ENCODE measurements at places on chromosomes 13 and 19.

DNA sequence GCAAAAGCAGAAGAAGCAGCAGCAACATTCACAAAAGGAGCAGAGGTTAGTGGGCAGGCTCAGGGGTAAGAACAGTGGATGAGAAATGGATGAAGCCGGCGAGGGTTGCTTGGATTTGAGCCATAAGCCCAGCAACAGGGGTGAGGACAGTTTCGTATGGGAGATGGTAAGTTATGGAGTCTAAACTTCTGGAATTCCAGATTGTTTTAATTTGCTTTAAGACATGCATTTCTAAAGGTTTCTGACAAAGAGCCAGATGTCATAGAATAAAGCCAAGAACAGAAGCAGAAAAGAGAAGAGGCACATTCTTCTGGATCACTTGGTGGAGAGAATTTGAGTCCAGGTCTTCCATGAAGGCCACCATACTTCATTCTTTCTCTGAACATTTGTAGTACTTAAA is 76.6 kb downstream of the TNFSF11 start:
- DNase-seq = no peak

DNA sequence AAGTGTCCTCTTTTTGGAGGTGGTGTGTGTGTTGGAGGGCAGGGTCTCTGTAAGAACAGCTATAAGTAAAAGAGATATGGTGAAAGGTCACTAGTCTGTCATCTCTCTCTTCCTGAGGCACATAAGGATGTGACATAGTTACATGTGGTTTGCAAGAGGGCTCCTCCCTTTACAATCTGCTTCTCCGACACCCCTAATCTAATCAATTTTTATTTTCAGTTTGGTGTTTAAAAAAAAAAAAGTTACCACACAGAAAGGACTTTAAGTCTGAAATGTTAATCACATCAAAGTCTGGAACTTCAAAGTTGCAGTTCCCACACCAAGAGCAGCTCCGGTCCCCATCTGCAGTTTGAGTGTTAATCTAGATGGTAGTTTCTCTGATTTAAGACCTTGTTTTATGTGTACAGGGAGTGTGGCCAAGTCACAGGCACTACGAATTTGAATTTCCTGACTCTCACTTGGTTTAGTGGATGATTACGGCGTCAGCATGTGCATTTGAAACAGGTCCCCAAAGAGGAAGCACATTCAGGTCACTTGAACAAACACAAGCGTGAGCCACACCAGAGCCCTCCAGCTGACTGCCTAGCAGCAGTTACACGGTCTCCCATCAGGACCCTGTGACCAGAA is 53.1 kb downstream of the FOXO1 start:
- DNase-seq = peak; percentile 60

DNA sequence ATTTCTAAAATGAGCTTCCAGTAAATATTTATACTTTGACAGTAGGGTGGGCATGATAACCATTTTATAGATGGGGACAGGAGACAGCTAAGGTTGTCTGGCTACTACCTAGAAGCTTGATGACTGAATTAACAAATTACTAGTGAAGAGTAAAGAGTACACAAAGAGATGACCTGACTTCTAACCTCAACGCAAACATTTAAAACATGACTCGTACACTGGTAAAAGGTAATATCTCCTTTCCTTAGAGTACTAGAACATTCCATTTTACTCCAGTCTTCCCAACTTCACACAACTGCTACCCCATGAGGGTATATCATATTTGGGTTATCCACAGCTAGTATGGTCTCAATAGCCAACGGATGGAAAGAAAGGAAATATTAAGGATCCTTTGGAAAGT is 258.9 kb downstream of the FOXO1 start:
- DNase-seq = no peak

DNA sequence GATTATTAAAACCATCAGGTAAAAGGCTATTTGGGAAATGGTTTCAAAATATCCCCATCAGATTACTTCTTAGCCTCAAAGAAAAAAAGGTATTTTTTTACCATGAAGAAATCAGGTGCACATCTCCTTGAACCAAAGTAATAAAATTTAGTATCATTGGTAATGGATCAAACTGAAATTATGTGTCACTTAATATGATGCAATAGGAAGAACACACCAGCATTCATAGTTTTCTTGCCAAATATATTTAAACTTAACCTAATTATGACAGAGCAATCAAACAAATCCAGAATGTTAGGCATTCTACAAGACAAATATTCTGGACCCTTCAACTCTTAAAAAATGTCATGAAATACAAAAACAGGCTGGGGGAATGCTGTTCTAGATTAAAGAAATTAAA is 4.1 kb upstream of the ZNF420 start:
- no peak for DNase-seq

DNA sequence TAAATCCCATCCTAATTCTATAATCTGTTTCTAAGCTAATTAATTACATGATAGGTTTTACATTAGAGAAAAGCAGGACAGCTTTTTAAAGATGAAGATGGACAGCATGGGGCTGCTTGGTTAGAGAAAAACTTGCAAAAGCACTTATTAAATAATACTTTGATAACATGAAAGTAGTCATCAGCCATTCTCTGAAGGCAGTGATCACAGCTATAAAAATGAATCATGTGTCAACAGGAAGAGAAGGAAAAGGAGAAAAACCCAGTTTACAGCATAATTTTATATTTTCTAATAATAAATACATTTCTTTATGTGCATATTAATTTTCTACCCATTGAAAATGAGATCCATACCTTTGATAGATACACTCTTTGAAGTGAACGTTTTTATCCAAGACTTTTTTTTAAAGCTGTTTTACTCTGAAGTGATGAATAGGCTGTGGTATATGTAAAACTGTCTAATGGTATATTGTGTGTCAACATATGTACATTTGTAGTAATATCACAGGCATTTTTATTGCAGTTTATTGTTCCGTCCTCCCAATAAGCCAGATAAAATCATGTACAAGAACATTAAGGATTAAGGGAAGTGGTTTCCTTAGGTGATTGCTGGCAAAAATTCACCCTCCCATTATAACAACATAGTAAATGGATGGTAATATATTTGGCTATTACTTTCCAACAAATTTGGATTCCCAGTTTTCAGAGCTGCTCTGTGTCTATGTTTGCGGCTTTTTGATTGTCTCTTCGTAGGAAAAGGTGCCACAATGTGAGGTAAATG is 1.3 kb upstream of the KLF5 start:
- no peak for DNase-seq
